ENCODE measurements at places on chromosomes 4 and X.

GRCh38 chrX:48940404-48940955 lies 16.9 kb downstream of the OTUD5 start:
- no peak for DNase-seq

- DNase-seq = no peak
Measured at GRCh38 chr4:75584067-75584466, 28.2 kb downstream of the ODAPH start.

DNA sequence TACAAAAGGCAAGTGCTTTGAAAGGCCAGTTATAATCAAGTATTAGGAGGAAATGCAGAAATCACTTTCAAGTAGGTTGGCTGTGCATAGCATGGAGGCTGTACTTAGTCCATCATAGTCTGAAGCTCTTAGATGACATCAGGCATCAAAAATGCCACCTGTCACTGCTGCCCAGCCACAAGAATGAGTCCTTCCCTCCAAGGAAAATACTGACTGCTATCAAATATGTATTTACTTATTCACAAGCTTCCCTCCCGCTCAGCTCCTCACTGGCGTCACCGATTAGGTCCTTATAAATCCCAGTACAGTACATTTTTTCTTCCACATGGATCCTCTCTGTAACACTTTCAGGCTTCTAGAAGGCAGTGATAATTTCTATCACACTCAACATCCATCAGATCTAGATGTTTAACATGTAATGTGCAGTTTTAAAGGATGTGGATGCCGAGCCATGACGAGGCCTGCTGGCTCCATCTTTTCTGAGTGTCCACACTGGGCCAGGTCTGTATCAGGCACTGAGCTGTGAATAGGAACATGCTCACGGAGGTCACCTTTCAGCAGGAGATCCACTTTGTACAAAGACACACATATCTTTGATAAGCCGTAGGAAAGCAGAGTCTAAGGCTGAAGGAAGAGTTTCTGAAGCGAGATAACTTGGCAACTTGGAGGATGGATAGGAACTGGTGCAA lies 121.9 kb downstream of the PALLD start:
- DNase-seq = no peak

- DNase-seq = no peak
Measured at GRCh38 chr4:66035701-66036100, 365.4 kb upstream of the EPHA5 start.

GRCh38 chrX:2638279-2638678 lies 52.8 kb upstream of the CD99 start:
- no peak for DNase-seq

DNA sequence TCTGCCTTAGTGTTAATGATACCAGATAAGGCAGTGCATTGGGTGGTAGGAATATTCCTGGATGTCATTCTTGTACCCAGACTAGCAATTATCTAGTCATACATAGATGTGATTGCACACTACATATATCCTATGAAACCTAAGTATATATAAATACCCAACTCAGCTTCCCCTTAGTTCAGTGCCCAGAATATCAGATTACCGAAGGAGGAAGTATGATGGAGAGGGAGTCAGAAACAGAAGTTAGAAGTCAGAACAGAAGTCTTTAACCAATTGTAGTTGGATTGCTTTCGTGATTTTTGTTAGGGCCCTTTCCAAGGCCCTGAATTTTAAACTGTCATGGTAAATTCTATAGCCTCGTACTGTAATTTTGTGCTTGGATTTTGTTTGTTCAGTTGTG lies 42.9 kb downstream of the MOB1B start:
- DNase-seq = no peak

- no peak for DNase-seq
Measured at GRCh38 chrX:135094726-135095125, 25.6 kb downstream of the ETDB start.

- DNase-seq = no peak
Measured at GRCh38 chr4:72971572-72971971, 97.9 kb downstream of the COX18 start.

GRCh38 chr4:169362607-169363006 lies 91.9 kb upstream of the SH3RF1 start:
- DNase-seq = no peak

DNA sequence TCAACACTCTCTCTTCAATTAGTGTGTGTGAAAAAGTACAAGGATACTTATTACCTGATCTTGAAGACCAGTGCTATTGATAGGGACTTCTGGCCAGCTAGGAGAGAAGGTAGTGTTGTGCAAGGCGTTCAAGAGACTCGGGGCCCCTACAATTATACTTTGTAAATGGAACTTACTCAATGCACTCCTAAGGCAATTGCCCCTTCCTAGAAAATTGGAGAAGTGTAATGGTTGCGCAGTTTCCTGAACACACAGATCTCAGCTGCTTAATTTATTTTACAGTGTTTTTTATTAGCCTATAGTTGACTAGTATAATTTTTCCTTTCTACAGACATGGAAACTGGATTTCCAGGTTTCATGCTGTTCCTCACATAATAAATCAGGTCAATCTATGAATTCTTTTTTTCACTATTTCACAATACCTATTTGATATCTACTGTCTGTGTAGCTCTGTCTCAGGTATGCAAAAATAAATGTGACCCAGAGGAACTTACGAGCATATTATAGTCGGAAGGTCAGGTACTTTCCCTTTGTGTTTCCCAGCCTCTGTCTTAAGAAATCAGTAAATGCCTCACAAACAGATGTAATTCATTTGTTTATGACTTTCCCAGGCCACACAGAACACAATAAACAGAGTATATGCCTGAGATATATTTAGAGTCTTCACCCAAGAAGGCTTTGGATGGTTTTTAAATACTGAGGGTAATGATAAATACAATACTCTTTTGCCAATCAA lies 89.1 kb upstream of the TET2 start:
- no peak for DNase-seq

DNA sequence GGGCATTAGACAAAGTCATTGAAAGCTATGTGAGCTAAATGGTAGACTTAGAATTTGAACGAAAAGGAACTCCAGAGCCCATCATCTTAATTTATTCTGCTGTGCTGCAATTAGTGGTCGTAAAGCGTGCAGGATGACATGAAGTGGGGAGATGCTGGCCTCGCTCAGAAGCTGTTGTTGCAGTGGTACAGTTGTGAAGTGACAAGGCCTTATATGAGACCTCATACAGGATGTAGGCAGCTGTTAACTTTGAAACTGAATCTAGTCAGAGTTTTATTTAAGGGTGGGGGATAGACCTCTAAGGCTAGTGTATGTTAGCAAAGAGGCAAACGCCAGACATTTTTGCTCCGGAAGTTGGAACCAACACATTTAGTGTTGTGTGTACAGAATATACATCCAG lies 13.4 kb downstream of the KLF3 start:
- DNase-seq = no peak

- DNase-seq = no peak
Measured at GRCh38 chrX:24145303-24146186, 4.0 kb upstream of the ZFX start.

DNA sequence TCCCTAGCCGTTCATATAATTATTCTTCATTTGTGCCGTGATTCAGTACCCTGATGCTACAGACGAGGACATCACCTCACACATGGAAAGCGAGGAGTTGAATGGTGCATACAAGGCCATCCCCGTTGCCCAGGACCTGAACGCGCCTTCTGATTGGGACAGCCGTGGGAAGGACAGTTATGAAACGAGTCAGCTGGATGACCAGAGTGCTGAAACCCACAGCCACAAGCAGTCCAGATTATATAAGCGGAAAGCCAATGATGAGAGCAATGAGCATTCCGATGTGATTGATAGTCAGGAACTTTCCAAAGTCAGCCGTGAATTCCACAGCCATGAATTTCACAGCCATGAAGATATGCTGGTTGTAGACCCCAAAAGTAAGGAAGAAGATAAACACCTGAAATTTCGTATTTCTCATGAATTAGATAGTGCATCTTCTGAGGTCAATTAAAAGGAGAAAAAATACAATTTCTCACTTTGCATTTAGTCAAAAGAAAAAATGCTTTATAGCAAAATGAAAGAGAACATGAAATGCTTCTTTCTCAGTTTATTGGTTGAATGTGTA lies 7.0 kb downstream of the SPP1 start:
- DNase-seq = no peak

DNA sequence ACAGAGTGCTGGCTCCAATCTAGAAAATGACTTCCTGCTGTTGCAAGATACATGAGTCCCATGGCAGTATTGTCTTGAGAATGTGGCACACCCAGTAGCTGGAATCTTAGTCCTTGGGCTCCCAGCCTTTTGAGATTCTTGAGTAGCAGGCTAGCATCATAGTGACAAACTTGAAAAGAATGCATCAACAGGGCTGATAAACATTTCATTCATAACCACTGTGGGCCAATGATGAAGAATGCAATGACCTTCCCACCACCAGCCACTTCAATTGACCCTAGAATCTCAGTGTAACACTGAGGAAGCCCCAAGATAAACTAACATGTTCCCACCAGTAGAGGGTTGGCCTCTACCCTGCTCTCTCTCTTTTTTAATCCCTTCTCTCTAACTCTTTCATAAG lies 329.3 kb downstream of the GBA3 start:
- no peak for DNase-seq

GRCh38 chr4:33226133-33226532 lies 2506.0 kb downstream of the PCDH7 start:
- DNase-seq = no peak

- no peak for DNase-seq
Measured at GRCh38 chr4:144202081-144202480, 61.6 kb upstream of the GYPA start.

DNA sequence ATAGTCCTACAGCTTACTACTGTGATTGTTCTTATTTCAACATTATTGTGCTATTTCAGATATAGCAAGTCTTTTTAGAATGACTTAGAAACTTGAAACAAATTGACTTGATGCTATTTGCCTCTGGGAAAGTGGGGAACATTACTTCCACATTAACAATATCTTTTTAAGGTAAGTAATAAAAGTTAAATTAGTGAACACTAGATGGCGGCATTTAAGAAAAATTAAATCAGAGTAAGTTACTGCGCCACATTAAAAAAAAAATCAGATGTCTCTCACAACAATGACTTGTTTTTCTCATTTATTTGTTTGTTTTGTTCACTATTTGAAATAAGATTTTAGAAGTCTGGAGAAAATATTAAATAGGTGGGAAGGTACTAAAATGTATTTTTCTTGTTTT lies 1026.9 kb upstream of the SLIT2 start:
- peak; percentile 2 for DNase-seq

- DNase-seq = no peak
Measured at GRCh38 chr4:78566834-78567499, 15.4 kb downstream of the ANXA3 start.

GRCh38 chr4:46937493-46937892 lies 28.4 kb upstream of the COX7B2 start:
- no peak for DNase-seq

- DNase-seq = no peak
Measured at GRCh38 chr4:26257850-26258249, 63.0 kb upstream of the RBPJ start.

DNA sequence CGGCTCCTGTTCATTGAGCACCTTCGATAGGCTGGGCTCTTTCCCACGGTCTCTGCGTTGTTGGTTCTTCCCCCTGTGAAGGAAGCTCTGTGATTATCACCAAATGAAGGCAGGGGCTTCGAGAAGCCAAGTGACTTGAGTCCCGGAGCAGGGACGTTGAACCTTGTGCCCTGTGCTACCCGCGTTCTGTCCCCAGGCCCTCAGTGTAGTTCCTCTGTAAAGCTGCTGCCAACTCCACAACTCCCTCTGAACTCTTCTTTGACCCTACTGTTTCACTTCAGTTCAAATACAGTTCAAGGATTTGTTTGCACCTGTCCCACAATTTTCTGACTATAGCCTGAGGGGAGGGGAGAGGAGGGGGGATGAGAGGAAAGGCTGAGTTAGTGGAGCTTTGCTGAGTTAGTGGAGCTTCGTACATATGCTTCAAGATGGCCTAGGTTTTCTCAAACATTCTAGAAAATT lies 635 bp upstream of the PHF8 start:
- no peak for DNase-seq

GRCh38 chrX:148902581-148902980 lies 402.2 kb downstream of the AFF2 start:
- DNase-seq = no peak

DNA sequence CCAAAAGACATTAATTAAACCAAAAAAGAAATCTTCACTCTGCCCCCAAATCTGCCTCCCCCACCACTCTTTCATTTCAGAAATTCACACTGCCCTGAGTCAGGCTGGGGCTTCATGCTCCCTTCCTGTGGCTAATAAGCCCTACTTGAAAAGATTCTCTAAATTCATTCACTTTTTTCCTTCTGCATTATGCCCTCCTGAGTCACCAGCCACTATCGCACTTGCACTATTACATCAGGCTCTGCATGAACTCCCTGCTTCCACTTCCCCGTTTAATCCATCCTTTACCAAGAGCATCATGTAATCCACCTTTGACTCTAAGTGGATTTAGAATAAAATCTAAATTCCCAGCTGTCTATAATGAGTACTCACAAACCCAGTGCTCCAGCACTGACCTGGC lies 295.4 kb upstream of the KLF3 start:
- no peak for DNase-seq

GRCh38 chr4:69753686-69754085 lies 6.7 kb downstream of the SULT1B1 start:
- no peak for DNase-seq

DNA sequence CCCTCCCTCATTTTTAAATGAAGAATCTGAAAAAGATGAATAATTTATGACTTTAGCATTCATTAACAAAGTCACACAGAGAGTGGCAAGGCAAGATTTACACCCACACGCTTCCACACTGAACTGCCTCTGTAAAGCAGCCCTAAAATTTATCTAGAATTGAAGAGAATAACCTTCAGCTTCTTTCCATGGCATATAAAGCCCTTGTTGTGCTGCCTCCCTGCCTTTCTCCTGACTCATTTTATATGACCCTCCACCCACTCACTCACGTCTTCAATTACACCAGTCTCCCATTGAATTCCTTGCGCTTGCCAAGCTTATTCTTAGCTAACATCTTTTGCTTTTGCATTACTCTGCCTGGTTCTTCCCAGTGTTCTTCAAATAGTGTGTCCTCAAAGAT lies 2649.3 kb downstream of the PCDH7 start:
- no peak for DNase-seq

DNA sequence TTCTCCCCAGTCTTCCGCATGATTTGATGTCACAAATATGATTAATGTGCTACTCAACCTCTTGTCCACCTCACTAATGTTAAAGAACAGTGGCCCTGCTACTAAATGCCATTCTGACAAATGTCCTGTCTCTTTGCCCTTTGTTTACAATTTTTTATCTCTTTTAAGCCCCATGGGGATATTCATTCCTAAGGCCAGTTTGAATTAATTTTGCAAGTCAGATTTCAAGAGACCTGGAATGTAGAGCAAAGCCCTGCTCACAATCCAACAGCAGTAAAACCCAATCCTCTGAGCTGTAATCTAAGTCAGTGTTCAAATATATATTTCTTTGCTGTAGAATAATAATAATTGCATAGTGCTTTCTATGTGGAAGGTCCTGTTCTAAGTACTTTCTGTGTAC lies 81.2 kb downstream of the LDB2 start:
- no peak for DNase-seq

- DNase-seq = no peak
Measured at GRCh38 chr4:8730159-8730558, 137.6 kb downstream of the CPZ start.
